ENCODE measurements at places on chromosomes 6 and 20.

DNA sequence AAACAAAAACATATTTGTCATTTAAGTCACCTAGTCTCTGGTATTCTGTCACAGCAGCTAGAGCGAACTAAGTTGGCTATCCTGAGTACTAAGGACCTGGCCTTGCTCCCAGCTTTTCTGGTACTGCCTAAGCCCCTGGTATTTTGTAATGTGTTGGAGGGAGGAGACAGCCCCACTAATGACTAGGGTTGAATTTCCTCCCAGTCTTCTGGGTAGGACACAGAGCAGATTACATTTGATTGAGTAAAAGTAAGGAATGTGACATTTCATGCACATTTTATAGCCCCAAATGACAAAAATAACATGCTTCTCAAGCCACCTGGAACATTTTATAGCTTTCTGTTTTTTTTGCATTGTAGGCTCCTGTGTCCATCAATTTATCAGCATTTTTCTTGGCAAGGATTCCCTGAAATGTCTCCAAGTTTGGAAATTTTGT is 47.9 kb upstream of the DDR1 start:
- peak; percentile 57 for DNase-seq

GRCh38 chr20:19566226-19566945 is 191.7 kb upstream of the RIN2 start:
- peak; percentile 68 for DNase-seq

GRCh38 chr6:84648444-84648843 is 116.0 kb downstream of the TBX18 start:
- no peak for DNase-seq

DNA sequence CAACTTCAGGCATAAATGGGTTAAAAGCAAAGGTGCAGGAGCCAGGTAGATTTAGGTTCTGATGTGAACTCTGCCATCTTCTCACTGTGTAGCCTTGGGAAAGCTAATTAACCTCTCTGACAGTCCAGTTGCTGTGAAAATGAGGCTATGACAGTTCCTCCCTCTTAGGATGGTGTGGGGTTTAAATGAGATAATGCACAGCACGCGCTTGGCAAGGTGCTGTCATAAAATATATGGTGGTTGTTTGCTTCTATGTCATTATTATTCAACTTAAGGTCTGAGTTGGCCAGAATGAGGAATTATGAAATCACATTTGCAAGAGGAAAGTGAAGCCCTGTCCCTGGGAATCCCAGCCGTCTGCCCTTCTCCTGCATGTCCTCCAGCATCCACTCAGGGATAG is 15.5 kb upstream of the BCAS1 start:
- DNase-seq: no peak

DNA sequence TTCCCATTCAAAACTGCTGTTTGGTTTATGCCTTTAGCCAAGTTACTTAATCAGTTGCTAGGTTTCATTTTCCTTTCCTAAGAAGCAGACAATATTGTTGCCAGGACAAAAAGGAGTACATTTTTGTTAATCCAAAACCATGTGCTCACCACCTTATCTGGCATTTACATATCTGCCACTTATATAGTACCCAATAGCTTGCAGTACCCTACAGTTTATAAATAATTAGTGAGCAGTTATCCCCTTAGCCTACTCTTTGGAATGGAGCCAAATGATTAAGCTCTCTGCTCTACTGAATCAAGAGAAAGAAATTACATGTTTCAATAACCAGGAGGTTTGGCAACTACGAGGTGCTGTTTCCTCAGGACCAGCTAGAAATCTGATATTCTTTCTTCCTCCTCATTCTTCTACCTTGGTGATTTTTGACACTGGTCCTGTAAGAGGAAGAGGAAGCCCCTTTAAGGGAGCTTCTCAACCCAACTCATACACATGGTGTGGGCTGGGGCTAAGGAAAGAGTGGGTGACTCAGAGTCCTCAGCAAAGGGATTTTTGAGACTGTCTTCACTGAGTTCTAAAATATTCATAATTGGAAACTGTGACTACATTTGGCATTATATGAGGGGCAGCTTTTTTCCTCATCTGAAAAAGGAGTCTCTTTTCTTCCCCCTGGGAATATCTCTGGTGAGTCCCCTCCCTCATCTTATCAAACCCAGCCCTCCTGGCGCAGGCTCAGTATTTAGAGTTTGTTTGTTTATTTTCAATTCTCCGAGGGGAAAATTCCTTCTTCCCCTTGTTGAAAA is 1.5 kb downstream of the ZNFX1 start:
- DNase-seq: peak; percentile 64

- DNase-seq: no peak
Measured at GRCh38 chr6:137893726-137894125, 26.7 kb downstream of the TNFAIP3 start.

- no peak for DNase-seq
Measured at GRCh38 chr6:106253731-106254130, 71.8 kb downstream of the ATG5 start.
